Fibroblast of skin of back (primary cell): ENCODE measurements at places on chromosomes 5 and 9.

DNA sequence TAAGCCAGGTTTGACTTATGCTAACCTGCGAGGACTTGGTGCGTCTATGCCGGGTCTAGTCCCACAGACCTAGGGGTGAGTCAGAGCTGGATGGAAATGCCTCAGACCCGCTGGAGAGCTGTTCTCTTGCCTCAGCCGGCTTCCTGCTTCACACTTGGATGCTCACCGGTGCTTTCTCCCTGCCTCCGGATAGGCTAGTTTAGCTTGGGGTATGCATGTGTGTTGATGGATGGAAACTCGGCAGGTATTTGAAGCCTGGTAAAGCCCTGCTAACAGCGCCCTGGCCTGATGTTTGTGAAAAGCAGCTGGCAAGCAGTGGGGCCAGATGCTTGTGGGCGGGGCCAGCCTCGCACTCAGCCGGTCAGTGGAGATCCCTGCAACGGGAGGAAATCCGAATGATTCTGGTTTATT, 29.3 kb downstream of the PRRC2B start:
- peak; percentile 82 for DNase-seq

DNA sequence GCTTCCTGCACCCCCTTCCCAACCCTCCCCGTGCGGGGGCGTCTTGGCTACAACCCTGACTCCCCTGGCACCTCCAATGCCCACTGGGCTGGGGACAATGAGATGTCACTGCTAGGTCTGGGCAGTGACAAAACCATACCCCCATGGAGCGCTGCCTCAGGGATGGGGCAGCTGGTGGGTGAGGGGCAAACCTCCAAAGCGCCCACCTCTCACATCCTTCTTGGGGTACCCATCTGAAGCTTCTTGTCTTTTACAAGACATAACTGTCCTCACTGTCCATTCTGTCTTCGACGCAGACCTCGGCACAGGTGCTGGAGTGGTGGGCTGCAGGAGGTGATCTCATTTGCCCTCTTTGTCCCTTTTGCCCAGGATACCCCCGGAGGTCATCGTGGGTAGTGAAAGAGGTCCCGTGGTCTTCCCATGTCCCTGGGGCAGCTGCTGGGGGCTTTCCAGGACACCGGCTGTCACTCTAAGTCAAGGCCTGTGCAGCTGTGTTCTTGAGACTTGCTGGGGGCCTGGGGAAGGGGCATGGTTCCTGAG, 27.8 kb upstream of the CSF1R start:
- DNase-seq, result peak; percentile 12

DNA sequence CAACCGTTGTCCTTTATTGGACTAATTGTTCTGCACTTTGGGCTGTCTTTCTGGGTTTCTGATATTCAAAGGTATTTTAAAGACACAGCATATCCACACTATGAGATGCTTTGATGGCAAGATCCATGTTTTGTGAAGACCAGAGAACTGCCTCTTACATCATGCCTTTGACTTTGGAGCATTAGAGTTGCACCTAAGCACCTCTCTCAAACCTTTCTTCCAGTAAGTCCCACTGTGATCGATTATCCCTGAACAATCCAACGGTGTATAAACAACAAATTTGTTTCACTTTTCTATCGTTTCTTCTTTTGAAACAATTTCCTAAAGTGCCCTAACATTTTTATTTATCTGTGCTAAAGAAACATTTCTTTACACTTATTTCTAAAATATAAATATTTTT, 144.4 kb downstream of the KCTD16 start:
- no peak for DNase-seq

- DNase-seq, result no peak
Measured at GRCh38 chr5:127994087-127994660, 89.4 kb upstream of the SLC12A2 start.

GRCh38 chr5:86532429-86532828, 85.3 kb upstream of the COX7C start:
- DNase-seq, result no peak

DNA sequence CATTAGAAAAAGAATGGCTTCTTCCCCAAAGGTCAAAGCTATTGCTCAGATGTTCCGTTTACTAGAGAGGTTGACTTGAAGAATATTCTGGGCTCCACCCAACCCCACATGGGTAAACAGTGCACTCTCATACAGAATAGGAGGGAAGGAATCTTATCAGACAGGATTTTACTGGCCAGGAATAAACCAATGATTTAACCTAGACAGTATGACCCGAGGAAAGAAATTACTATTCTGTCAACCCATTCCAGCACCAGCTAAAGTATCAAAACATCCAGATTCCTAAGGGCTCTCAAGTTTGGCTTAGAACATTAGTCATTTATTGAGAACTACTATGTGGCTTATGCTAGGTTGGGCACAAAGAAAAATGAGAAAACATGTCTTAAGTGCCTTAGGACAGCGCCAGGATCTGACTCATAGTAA, 493.6 kb upstream of the KLF4 start:
- peak; percentile 84 for DNase-seq

- no peak for DNase-seq
Measured at GRCh38 chr9:93270976-93271375, 87.0 kb downstream of the WNK2 start.

DNA sequence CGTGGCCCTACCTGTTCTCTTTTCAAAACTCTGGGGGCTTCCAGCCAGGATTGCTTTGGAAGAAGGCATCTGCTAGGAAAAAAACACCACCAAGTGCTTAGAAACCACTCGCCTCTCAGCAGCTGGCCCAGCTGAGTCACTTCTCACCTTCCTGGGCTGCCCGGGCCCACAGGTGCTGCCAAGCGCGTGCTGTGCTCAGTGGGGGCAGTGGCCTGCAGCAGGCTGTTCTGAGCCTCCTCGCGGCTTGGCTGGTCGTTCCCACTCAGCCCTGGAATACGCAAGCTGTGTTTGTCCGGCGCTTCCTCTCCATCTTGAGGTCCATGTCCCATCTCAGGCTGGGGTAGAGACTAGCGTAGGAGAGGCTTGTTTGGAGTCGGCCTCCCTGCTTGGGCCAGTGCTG, 102.5 kb upstream of the FCN2 start:
- DNase-seq, result no peak

DNA sequence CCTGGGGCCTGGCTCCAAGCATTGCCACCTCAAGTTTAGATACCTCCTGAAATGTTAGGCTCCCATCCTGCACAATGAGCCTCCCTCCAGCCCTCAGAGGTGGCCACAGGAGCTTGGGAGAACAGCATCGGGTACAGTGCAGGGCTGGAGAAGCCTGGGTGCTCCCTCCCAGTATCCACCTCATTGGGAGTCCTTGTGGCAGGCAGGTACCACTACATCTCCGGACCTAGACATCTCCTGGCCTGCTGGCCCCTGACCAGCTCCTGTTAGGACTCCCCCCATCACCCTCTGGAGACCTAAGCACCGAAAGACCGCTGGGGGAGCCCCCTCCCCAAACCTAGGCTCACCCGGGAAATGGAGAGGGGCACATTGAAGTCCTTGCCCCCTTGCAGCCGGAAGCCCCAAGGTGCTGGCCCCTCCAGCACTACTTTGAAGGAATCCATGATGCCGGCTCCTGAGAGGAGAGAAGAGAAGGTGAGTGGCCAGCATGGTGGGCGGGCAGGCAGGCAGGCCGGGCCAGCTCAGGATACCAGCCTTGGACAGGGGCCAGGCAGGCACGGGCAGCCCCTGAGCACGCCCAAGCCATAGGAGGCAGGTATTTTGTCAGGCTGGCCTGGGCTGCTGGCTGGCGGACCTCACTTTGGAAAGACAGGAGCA, 1.2 kb downstream of the PDLIM7 start:
- DNase-seq, result peak; percentile 78

- DNase-seq, result peak; percentile 95
Measured at GRCh38 chr5:96562614-96563013, 99.6 kb upstream of the CAST start.

DNA sequence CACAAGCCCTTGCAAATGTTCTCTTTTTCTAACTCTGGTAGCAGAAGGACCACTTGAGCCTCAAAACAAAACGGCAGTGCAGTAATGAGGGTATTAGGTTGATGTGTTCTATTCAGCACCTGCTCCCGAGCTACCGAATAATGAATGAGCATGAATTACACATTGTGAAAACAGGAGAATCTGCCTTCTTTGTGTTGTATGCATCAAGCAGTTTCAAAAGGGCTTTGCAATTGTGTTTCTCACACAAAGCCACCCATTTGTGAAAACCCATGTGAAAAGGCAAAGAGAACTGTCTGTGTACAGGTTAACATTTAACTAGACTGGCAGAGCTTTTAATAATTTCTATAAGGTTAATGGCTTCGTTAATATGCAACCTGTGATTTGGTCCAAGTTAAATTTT, 97.8 kb downstream of the STK32A start:
- DNase-seq, result no peak

- DNase-seq, result no peak
Measured at GRCh38 chr5:177605078-177605477, 5.1 kb downstream of the B4GALT7 start.

- DNase-seq, result no peak
Measured at GRCh38 chr5:14893381-14893780, 21.8 kb upstream of the ANKH start.

- no peak for DNase-seq
Measured at GRCh38 chr5:9168791-9169556, 376.9 kb downstream of the SEMA5A start.

- peak; percentile 78 for DNase-seq
Measured at GRCh38 chr5:172716796-172717313, 54.1 kb downstream of the DUSP1 start.

- no peak for DNase-seq
Measured at GRCh38 chr5:54230936-54231685, 79.3 kb downstream of the ARL15 start.

DNA sequence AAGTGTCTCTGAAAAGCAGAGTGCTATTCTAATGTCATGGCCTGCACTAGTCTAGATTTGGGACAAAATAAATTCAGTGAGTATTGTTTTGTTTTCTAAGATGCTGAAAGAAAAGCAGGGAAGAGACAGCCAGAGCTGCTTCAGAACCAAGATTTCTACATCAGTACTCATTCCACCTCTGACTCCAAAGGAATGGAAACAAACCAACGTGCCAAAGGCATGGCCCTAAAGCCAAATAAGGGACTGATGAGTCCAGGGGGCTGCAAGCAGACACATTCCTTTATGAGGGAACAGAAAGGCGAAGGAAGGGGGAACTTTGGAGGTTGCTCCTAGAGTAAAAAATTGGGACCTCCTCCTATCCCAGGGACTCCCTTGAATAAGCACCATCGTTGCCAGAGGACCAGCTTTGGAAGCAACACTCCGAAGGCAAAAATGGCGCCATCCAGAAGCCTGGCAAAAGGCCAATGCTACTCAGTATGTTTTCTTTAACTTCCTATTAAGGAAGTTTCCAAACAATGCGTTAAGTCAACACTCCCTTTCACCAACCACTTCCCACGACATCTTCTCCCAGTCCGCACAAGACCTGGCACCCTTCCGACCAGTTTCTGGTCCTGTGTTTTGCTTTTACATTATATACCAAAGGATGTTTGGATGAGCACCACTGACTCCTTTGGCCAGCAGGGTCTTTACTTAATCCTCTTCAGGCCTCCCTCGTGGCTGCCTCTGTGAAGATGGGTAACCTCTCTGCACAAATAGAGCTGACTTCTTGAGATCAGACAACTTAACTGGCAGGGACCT, 31.6 kb downstream of the ADAM19 start:
- DNase-seq, result peak; percentile 78

DNA sequence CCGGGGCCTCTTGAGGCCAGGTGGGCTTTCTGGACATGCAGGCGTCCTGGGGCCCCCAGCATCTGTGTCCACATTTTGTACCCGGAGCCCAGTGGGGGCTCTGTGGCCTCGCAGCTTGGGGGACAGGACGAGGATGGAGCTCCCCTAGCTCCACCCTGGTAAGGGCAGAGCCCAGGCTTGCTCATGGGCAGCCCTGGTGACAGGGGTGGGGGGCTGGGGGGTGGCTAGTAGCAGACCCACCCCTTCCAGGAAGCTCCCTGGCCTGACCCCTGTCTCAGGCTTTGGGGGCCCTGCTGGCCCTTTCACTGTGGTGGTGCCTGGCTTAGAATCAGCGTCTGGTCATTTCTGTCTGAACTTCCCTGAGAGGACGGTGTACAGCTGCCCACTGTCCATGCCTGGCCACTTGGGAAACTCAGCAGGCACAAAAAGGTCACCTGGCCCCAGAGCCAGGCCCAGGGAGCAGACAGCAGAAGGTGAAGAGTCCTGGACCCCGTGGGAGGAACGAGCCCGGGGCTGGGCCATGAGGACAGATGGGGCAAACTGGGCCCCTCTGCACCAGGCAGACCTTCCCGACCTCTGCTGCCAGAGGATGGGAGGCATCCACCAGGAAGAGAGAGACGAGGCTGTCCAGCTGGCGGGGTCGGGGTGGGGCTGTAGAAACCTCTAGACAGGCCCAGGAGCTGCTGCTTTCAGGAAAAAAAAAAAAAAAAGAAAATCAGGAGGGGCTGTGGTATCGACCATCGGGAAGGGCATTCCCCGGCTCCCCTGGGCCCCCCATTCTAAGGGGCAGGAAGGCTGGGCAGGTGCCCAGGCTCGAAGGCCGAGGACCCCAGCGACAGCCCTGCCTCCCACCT, 52.8 kb downstream of the EXD3 start:
- no peak for DNase-seq

- DNase-seq, result no peak
Measured at GRCh38 chr5:142800776-142801494, 30.8 kb downstream of the ARHGAP26 start.

DNA sequence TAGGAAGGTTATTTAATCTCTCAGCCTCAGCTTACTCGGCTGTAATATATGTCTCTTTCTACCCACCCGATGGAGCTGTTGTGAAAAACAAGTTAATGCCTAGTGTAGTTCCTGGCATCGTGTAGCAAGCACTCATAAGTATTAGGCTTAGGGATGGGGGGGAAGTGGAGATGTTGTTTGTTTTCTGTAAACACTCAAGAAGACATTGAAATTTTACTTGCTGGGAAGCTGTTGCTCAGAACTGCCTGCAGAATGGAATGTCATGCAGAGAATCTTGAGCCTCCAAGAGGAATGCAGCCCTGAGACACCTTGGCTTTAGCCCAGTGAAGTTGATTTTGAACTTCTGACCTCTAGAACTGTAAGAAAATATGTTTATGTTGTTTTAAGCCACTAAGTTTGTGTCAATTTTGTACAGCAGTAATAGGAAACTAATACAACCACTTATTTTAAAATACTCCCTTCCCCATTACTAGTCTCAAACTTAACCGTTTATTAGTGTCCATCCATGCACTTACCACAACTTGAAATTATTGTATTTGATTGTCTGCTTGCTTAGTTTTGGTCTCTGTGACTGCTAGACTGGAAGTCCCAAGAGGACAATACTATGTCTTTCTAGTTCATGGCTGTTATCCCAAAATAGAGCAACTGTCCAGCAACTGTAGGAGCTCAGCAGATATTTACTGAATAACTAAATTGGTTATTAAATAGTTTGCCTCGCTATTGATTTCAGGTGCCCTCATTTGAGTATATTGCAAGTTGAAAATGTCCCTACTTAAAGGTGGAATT, 53.8 kb downstream of the MFAP3 start:
- peak; percentile 61 for DNase-seq

DNA sequence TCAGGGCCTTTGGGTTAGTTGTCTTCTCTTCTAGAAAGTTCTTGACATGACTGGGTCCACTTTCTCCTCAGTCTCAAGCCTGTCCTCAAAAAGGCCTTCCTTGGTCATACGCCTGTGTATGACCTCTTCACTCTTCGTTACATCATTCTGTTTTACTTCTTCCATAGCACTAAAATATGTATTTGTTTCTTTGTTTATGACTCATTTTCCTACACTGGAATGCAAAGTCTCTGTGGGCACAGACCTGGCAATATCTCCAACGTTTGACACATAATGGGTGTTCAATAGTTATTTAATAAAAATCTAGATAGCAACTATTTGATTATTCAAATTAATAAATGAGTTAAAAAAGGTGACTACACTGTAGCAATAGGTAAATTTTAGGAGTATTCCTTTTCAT, 85.1 kb downstream of the YIPF5 start:
- DNase-seq, result no peak
